ENCODE measurements at places on chromosomes 16 and 17.

DNA sequence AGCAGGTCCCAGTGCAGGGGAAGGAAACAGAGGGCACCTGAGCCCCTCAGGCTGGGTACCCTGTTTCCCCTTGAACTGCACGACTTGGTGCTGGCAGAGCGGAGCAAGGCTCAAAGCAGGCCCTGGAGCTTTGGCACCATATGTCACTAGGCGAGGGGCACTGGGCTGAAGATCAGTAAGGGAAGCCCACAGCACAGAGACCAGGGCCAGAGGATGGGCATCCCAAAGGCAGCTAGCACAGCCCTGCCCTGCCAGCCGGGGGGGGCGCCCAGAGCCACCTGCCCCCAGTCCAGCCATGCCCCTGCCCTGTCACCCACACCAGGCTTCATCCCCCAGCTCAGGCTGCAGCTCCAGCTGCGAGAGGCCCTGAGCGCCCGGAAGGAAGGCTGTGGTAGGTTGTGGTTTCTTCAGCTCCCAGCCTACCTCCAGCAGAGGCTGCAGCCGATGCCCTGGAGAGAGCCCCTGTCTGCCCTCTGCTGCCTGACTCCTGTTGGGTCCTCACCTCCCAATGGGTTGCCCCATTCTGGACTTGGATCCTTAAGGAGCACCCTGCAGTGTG is 10.9 kb downstream of the NHERF1 start:
- H3K36me3 ChIP-seq = no peaks in the 10 kb centered on the region
- peaks cover 40% of the 10 kb centered on the region for H3K4me1 ChIP-seq
- H3K27me3 ChIP-seq = no peaks in the 10 kb centered on the region

DNA sequence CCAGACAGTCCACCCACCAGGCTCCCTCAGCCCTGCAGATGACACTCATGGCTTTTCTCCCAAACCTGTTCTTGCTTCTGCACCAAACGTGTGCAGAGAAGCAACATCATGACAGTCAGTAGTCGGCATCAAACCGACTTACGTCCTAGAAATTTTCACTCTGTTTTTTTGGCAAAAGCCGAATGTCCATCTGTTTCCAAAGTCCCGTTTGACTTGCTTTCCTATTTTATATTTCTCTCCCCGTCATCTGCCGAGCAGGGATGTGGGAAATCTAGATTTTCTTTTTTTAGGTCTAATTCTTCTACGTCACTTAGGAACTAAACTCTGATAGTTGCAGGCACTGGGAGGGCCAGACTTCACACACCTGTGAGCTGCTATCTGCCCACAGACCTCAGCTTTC is 104.9 kb downstream of the RMI2 start:
- no peak overlapping the region for H3K27ac ChIP-seq
- no peak overlapping the region for H3K4me3 ChIP-seq
- no peaks in the 10 kb centered on the region for H3K4me1 ChIP-seq
- no peak for DNase-seq

GRCh38 chr17:76537578-76538280 is at the start of gene CYGB:
Gene CYGB, minus strand, starts transcription at chr17:76537709. Its CDS starts 167 bp downstream, at chr17:76537542.
- peaks cover 15% of the 10 kb centered on the region for H3K4me1 ChIP-seq
- peaks cover 39% of the 10 kb centered on the region for H3K27me3 ChIP-seq
- H3K36me3 ChIP-seq = no peaks in the 10 kb centered on the region
- no peak within 1 kb of the TSS for H3K27ac ChIP-seq

DNA sequence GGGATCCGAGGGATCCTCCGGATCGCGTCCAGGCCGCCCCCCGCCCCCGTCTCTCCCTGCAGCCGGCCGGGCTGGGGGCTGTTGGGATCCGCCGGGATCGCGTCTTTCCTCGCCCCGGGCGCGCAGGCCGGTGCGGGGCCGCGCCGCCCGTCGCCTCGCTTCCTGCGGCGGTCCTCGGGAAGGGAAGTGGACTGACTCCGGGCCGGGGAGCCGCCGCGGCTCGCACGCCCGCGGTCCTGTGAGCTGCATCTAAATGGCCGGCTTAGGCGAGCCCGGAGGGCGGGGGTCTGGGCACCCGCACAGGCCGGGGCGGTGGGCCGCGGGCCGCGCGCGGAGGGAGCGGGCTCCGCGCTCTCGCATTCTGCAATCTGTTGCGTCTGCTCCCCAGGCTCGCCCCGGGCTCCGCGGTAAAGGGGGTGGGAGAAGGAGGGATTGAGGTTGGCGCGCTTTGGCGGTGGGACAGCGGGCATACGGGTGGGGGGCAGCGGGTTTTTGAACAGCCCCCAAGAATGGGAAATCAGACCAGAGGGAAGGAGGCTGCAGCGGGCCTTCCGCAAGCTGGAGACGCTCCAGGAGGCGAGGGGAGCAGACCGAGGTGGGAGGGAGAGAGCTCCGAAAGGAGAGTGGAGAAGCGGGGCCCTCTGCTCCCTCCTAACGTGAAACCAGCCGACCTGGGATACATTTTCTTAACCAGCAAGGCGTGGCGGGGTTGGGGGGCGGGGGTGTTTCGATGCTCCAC is 2.2 kb downstream of the TMEM132E start:
- H3K27ac ChIP-seq = no peak overlapping the region
- no peak overlapping the region for H3K4me3 ChIP-seq
- H3K27me3 ChIP-seq = peaks cover 70% of the 10 kb centered on the region
- DNase-seq = no peak
- peaks cover 30% of the 10 kb centered on the region for H3K4me1 ChIP-seq

GRCh38 chr17:50806141-50806643 is 29.2 kb upstream of the WFIKKN2 start:
- H3K4me1 ChIP-seq = no peaks in the 10 kb centered on the region
- no peak for DNase-seq
- no peak overlapping the region for H3K27ac ChIP-seq
- H3K36me3 ChIP-seq = no peaks in the 10 kb centered on the region
- no peaks in the 10 kb centered on the region for H3K27me3 ChIP-seq
- H3K4me3 ChIP-seq = no peak overlapping the region

GRCh38 chr16:51657848-51658247 is 506.8 kb upstream of the SALL1 start:
- no peak for DNase-seq
- H3K4me1 ChIP-seq = no peaks in the 10 kb centered on the region
- H3K36me3 ChIP-seq = no peaks in the 10 kb centered on the region
- no peaks in the 10 kb centered on the region for H3K27me3 ChIP-seq
- H3K4me3 ChIP-seq = no peak overlapping the region

DNA sequence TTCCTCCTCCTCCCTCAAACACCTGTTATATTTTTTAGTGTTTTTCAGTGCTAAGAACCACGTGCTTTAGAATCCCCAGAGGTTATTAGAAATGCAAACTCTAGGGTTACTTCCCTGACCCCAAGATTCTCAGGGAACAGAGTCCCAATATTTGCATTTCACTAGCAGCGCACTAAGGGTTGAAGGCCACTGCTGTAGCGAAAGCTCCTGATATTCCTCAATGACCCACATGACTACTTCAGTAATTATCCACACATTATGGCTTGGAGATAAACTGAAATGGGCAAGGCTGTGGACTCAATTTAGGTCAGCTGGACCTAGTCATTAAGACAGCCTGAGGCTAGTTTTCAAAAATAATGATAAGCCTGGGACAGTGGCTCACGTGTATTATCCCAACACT is 78.5 kb upstream of the BCAR1 start:
- H3K27ac ChIP-seq = no peak overlapping the region
- H3K27me3 ChIP-seq = peaks cover 52% of the 10 kb centered on the region
- H3K4me1 ChIP-seq = peaks cover 24% of the 10 kb centered on the region
- H3K36me3 ChIP-seq = no peaks in the 10 kb centered on the region
- no peak overlapping the region for H3K4me3 ChIP-seq
- no peak for DNase-seq

DNA sequence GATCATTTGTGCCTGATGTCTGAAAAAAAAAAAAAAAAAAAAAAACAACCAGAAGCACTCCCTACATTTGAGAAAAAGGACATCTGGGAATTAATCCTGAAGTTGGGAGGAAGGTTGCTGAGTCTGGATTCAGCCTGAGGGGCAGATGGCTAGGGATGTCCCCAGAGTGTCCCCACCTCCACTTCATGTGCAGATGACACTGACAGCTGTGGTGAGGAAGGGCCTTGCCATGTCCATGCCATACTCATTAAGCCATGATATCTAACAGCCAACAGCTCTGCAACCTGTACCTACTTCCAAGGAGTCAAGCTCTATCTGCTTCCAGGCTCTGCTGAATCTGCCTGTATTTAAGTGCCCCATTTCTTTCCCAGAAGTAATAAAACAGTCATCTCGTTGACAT is 356.0 kb downstream of the CA10 start:
- no peaks in the 10 kb centered on the region for H3K4me1 ChIP-seq
- no peak overlapping the region for H3K4me3 ChIP-seq
- no peaks in the 10 kb centered on the region for H3K36me3 ChIP-seq
- DNase-seq = no peak

- no peak overlapping the region for H3K4me3 ChIP-seq
- H3K27ac ChIP-seq = peak overlapping the region; percentile 64
- peak; percentile 60 for DNase-seq
- H3K27me3 ChIP-seq = no peaks in the 10 kb centered on the region
- peaks cover 14% of the 10 kb centered on the region for H3K4me1 ChIP-seq
- H3K36me3 ChIP-seq = no peaks in the 10 kb centered on the region
Observed at GRCh38 chr17:1732833-1733321, 8.4 kb downstream of the WDR81 start.

DNA sequence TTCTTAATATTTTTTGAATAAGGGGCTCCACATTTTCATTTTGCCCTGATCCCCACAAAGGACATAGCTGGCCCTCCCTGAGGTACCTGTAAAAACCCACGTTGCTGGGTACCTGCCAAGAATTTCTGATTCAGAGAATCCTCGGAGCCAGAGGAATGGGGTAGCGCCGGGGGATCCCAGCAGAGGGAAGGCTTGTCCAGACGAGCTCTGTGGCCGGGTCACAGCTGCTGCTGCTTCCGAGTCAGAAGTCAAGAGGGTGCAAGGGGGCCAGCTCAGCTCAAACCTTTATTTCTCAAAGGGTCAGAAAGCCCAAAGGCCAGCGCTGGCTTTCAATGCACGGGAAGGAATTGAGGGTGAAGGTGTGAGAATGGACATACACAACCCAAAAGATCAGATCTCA is 68.9 kb upstream of the SDK2 start:
- H3K36me3 ChIP-seq = no peaks in the 10 kb centered on the region
- no peak overlapping the region for H3K4me3 ChIP-seq
- H3K4me1 ChIP-seq = peaks cover 28% of the 10 kb centered on the region
- H3K27ac ChIP-seq = no peak overlapping the region

DNA sequence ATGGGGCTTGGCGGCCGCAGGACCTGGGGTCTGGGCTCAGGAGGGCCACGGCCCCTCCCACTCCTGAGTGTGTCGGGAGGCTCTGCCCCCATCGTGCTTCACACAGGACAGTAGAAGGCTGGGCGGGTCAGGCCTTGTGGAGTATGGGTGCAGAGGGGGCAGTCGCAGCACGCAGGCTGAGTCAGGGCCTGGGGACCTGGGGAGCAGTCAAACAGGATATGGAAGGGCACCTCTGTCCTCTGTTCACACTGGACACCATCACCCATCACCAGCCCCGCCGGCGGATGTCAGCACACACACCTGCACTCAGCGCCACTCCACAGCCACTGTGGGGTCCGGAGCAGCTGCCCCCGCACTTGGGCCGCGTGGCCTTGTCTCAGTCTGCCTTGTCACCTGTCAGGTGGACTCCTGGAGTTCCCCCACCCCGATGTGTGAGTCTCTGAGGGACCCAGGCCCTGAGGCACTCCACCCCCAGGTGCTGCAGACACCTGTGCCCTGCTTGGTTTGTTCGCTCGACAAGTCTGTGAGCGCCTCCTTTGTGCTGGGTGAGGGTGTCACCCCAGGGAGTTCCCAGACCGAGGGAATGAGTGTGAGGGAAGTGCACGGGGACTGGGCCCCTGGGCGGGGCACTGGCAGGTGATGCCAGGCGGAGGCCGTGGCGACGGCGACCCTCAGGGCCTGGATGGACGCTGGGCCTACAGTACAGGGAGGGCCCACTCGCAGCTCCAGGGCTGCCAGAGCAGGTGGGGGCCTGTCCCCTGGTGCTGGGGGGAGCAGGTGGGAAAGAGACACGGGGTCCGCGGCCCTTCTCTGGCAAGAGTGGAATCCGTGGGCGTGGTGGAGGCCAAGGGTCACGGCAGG is 31.7 kb downstream of the ZFPM1 start:
- no peak for DNase-seq
- peaks cover 32% of the 10 kb centered on the region for H3K4me1 ChIP-seq
- no peaks in the 10 kb centered on the region for H3K27me3 ChIP-seq
- no peak overlapping the region for H3K27ac ChIP-seq
- no peak overlapping the region for H3K4me3 ChIP-seq

DNA sequence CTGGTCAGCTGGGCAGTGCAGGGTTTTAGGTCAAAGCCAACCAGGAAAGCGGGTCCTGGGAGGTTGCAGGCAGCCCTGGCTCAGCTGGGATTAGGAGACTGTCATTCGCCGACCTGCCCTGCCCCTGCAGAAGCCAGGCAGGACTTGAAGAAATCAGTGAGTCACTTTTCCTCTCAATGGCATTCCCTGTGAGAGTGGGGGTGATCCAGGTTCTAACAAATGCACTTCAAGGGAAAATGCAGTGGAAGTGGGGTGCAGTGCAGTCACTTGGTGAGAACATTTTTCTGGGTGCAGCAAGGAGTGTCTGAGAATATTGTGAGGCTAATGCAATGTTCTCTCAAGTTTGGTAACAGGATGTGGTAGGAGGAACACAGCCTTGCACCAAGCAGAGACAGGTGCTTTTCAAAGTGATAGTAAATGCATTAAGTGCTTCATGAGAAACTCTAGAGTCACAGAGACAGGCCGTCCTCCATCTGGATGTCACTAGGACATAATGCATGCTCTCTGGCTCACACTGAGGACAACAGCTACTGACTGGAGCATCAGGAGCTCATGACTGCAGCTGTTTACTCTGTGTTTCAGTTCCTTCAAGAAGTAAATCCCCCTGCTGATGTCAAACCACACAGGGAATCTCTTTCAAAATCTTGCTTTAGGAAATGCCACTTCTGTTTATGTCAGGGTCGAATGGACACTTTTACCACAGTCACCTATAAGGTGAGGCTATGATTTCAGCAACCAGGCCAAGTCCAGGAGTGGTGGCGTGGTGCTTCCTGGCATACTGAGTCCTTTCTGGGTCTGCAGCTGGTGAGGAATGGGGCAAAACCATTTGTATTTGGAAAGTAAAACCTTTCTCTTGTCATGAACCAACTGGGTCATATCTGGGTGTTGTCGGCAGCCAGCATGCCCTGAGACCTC is 16.7 kb downstream of the CDK5R1 start:
- no peaks in the 10 kb centered on the region for H3K36me3 ChIP-seq

DNA sequence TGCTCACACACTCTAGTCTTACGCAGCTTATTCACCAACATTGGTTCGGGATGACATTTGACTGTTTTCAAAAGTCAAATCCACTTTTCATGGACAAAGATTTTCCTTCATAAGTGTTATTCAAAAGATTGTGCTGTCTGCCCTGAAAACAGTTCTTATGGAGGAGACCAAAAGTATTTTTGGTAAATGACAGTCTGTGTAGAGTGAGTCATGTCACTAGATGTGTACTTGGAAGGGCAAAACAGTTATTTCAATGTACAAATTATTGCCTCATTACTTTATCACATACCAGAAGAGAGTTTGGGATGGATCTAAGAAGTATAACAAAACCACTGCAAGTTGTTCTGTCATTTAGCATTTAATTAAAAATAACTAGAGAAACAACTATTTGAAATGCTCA is 265.6 kb downstream of the CDH13 start:
- H3K27ac ChIP-seq = no peak overlapping the region
- DNase-seq = no peak
- H3K27me3 ChIP-seq = no peaks in the 10 kb centered on the region
- H3K4me1 ChIP-seq = no peaks in the 10 kb centered on the region

- H3K27ac ChIP-seq = no peak overlapping the region
- H3K4me3 ChIP-seq = no peak overlapping the region
- peaks cover 96% of the 10 kb centered on the region for H3K36me3 ChIP-seq
- DNase-seq = no peak
Observed at GRCh38 chr17:78679495-78680395, 102.3 kb downstream of the CYTH1 start.
